ENCODE measurements at places on chromosomes 5 and 9.

DNA sequence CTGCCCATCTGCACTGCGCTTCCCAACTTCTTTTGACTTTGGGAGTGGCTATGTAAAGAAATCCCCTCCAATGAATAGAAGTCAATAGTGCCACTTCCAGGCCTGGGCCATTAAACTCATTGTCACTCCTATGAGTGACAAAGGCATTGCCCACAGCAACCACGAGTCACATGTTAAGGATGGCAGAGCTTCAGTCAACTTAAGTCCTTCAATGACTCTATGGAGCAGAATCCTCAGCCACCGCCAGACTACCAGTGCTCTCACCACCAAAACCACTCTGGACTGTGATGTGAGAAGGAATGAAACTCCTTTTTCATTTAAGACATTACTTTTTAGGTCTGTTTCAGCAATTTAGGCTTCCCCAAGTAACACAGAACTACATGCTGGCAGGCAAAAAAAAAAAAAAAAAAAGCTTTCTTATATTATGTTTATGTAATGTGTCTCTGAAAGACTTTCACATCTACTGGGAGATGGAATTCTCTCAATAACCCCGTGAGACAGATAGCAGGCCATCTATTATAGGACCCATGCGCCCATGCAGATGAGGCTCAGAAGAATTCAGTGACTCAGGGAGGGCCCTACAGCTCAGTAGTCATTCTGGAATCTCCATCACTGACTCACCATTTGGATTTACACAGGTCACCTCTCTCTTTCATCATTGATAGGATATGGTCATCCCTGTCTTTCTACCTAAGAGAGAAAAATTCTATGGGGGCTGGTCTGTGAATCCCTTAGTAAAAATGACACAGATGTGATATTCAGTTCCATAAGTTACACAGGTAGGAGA is 180.5 kb downstream of the CEMIP2 start:
- DNase-seq, result no peak

GRCh38 chr5:56446728-56447127 is 213.6 kb upstream of the ANKRD55 start:
- DNase-seq, result no peak

DNA sequence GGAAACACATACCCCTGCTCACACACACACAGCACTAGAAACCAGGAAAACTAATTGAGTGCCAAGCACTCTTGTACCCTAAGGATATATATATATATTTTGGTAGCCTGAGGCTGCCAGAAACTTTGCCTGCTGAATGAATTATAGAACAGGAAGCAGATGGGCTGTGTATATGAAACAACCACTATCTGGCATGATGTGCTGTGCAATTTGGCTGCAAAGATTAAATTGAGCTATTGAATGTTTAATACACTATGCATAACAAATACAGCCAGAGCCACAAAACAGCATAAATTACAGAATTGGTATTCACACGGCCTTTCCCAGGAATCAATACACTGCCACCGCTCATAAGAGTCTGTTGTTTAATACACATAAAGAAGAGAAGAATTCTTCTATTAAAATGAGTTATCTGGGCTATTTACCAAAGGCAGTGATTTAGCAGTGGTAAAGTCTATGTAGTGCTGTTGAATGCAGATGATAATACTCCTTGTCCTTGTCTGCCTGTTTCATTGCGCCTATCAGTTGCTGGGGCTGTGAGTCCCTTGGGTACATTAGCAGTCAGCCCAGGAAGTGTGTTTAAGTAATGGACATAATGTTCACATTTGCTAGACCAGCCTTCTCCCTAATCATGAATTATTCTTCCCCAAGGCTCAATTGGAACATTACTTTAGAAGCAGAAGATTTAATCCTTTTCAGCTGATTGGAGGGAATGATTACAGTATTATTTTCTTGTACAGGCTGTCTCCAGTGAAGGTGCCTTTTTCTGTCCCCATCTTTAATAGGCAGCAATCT is 294.3 kb downstream of the TLE1 start:
- DNase-seq, result no peak

GRCh38 chr5:156400231-156400986 is 73.4 kb downstream of the SGCD start:
- DNase-seq, result no peak

DNA sequence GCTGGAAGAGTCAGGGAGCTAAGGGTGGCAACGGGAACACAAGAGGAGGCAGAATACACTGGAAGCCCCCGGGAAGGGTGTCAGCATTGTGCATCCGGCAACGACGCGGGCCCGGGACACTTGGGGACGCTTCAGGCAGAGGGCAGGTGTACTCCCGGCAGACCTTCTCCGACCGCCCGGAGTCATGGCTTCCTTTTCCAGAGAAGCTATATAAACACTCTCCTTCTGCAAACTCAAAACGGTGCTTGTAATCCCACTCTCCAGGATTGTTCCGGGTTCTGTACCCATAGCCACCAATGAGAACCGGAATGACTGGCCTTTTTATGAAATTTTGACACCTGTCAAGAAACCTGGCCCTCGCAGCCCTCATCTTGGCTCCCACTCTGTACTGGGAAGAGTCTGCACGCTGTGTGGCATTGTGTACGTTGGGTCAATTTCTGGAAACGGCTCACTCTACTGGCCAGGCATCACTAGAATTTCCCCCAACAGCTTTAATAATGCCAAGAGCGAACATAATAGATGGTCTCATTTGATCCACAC is 462 bp upstream of the MCC start:
- DNase-seq, result no peak

GRCh38 chr9:127817881-127818434 is 15.3 kb downstream of the FPGS start:
- DNase-seq, result no peak

GRCh38 chr5:143682246-143682905 is 129.6 kb upstream of the HMHB1 start:
- DNase-seq, result no peak

DNA sequence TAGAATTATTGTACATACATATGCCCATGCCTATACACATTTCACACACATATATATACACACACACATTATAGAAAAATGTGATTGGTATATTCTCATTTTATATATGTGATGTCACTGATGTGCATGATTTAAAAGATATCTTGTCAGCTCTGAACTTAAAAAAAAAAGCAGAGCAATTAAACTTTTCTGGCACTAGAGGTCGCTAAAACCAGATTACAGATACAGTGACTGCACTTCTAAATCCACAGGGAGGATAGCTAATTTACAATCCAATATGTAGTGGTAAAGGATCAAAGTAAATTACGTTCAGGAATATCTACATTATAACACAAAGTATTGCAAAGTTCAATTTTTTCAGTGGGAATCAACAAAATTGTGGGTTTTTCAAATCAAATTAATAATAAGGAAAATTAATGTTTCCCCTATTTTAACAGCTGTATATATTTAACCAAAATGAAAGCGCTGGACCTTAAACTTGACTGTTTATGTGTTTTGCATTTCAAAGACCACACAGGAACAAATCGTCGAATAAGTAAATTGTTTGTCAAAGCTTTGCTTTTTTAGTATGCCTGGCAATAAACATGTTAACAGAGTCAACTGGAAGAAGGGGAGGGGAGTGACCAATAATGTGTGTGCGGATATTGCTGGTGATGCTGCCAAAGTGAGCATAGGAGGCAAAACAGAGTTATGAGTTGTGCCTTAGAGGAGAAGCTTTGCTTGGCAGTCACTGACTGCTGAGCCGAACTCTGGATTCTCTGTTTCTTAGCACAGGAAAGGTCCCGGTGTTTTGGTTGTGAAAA is 1201.4 kb upstream of the C9orf72 start:
- no peak for DNase-seq

DNA sequence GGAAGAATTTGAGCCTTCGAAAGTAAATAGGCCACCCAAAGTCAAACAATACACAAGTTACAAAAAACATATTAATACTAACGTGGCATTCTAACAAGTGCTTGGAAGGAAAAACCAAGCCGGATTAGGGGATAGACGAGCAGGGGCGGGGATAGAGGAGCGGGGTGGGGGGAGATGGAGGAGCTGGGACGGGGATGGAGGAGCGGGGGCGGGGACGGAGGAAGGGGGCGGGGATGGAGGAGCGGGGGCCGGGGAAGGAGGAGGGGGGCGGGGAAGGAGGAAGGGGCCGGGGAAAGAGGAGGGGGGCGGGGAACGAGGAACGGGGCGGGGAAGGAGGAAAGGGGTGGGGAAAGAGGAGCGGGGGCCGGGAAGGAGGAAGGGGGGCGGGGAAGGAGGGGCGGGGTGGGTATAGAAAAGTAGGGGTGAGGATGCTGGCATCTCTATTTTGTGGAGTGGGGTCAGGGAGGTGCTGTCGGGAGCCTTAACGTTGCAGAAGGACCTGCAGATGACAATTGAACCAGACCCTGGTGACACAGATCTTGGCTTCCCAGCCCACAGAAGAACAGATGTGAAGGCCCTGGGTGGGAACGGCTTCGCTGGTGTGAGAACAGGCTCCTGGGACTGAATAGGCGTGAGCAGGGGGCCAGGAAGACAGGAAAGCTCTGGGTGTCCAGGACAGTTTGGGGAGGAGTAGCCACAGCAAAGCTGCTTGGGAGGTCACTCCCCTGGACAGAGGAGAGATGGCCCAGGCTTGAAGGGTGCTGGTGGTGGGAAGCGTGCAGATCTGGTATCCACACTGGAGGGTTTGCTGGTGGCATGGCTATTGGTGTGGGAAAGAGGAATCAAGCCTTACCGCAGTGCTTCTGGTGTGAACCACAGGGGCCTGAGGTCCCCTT is 233.3 kb upstream of the DAP start:
- no peak for DNase-seq

- DNase-seq, result no peak
These were observed 5.6 kb upstream of the ARL15 start for GRCh38 chr5:54315736-54316528.

DNA sequence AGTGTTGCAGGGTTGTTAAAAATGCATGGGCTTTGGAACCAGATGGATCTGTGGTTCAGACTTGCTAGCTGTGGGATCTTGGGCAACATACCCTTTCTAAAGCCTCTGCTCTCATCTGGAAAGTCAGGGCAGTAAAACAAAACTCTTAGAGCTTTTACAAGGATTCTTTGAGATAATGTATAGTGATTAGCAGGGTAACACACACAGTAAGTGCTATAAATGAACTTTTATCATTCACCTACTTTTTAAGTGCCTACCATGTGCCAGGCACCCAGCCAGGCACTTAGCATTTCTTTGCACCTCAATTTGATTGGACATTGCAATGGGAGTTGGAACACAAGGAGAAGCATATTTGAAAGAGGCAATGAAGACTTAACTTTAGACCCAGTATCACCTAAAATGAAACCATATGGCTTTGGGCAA is 208.6 kb upstream of the PAPPA start:
- DNase-seq, result no peak

DNA sequence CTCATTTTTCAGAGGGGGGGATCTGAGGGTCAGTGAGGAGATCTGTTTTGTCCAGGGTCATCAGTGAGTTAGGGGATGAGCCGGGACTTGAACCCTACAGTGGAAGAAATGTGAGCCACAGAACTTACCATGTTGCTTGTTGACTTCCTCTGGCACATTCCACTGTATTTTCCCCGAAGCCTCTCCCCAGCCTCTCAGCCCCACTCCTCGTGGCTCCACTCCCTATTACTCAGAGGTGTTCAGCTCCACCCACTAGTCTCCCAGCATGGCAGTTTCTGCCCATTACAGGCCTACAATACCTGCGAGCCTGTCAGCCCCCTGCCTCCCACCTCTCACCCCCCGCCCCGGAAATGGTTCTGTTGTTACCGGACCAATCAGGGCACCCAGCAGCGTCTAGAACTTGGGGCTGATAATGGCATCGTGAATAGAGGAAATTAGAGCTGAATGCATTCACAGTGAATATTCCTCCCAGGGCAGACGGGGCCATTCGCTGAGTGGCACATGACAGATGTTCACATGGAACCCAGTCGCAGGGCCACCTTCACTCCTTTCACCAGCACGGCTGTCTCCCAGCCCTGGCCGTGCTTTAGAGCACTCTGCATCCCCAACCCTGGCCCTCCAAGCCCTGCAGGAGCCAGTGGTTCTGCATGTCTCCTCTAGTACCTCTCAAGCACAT is 81.6 kb downstream of the KCNIP1 start:
- no peak for DNase-seq

DNA sequence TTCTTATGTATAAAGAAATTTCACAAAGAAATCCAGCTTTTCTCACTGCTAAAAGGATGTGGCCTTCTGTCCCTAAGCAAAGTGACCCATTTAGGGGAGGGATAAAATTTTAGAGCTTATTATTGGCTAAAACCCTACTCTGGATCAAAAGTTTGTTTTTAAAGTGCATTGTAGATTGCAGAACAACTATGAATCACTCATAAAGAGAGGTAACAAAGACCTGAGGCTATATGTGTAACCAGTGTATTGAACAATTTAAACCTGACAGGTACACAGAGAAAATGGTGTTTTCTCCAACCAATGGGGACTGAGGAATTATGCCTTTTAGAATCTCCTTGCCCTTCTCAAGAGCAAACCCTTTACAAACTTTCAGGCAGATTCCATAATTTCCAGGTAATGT is 86.6 kb downstream of the MUSK start:
- DNase-seq, result no peak

DNA sequence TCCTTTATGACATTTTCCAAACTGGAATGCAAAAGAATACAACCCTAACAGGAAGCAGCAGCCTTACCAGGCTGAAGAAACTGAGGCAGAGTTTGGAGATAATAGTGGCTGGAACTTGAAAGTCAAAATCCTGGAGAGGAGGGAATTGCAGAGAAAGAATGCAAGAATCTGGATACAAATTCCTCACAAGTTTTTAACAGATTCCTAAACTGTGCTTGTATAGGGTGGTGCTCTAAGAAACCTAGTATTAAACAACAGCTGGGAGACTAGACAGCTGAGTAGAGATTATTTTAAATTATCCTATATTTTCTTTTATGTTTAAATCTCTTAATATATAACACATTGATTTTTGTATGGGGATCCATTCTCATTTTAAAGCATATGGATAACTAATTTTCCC is 30.7 kb downstream of the INVS start:
- DNase-seq, result no peak

- DNase-seq, result no peak
These were observed 25.4 kb upstream of the EXOC3 start for GRCh38 chr5:417301-418161.

GRCh38 chr9:70462300-70462699 is 47.8 kb upstream of the KLF9 start:
- DNase-seq, result no peak

DNA sequence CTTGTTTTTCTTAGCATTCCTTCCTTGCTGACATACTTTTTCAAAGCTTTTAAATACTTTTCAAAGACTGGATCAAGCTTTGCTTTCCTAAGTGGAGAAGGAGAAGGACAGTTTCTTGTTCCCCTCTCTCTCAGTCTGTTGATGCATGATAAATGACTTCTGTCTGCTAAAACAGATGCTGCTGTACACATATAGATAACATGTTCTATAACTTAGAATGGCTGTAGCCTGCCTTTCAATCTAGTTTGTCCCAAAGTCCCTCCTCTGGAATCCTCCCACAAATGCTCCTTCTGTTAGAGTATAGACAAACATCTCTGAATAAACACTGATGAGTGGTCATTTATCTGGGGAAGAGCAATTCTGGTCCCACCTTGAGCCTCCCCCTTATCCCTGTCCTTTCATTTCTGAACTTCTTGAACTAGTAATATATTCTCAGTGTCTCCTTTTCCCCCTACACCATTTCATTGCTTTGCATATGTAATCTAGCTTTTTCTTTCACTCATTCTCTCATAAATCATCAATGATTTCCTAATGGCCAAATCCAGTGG is 5.4 kb upstream of the HEMGN start:
- DNase-seq, result no peak

All from stimulated activated CD8-positive, alpha-beta memory T cell treated with anti-CD3 and anti-CD28 coated beads, Interleukin-4, amount 100 ng/mL, for 1 hour (primary cell).